SIG-M5 (cell line): ENCODE measurements at places on chromosomes 11 and 22.

DNA sequence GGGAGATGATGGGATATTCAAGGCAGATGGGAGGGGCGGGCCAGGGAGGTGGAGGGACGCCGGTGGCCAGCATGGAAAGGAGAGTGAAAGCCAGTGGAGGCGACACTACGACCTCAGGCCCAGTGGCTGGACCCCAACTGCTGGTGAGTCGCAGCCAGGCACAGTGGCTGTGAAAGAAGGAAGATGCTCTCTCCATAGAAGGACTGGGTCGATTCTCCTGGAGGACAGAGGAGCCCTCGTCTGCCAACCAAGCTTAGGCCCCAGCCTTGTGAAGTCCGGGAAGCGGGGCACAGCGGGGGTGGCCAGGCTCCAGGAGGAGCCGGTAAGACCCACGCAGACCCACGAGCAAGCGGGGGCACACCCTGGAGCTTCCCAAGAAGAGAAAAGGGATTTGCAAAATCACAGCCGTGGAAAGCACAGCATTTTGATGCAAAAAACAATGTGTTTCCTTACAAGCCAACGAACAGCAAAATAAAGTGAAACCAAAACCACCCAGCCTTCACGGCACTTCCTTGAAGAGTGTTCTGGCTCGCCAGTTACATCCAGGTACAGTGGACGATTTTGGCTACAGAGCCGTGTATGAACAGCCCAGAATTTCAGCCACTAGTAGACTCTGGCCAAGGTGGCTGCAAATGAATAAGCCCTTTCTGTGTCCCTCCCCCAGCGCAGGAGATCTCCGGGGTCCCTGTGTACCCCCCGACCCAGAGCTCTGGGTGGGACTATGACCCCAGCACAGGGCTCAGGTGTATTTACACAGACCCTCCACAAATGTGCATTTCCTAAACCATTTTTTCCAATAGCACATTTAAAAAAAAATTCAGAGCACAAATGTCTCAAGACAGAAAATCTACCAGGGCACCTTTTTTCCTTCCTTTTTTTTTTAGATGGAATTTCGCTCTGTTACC lies 96.9 kb downstream of the TRMU start:
- DNase-seq = no peak

- DNase-seq = no peak
Measured at GRCh38 chr11:116980136-116980793, 118.0 kb downstream of the SIK3 start.

DNA sequence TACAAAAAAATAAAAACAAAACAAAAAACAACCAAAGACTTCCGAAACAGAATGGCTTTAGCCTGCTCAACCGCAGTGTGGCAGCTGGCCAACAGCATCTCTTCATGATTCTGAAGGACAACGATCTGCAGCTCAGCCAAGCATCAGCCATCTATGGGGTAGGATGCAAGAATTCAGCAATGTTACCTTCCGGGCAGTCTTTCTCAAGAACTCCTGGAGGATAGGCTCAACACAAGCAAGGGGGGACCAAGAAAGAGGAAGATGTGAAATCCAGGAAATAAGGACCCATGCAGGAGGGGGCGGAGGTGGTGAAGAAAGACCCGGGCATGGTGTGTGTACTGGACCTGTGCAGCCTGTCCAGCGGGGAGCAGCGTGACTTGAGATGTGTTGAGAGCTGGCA lies 3.5 kb upstream of the TSPO start:
- DNase-seq = no peak

DNA sequence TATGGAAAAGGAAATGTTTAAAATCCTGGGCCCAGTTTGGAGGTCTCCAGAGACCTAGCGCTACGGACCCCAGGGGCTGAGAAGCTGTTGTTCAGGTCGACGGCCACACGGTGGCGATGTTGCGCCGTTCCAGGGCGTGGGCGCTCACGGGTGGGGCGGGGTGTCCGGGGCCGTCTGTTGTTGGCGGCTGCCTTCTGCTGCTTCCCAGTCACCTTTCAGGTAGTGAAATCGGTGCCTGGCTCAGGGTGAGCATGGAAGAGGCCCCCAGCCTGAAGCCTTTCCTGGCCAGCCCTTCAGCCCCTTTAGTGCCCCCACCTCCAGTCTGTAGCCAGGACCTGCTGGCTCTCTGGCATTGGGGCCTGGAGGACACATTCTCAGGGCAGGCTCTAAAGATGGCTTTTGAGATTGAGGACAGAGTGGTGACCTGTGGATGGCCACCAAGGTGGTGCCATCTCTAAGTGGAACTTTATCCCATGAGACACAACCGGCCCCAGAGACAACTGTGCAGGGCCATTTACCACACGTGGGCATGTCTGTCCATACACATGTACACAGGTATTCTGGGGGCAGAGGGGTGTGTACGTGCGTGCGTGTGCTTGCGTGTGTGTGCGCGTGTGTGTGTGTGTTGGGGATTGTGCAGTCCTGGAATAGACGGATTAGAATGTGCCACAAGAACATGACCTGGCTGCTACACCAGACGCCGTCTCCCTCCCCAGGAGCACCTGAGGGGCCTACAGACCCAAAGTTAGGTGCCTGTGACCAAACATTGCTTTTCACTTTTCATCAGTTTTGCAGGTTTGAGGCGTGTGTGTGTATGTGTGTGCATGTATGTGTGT lies 53.8 kb downstream of the ST14 start:
- no peak for DNase-seq

GRCh38 chr22:25365491-25366261 lies 146.2 kb downstream of the CRYBB2 start:
- DNase-seq = no peak

GRCh38 chr22:25146307-25146706 lies 53.4 kb upstream of the CRYBB3 start:
- no peak for DNase-seq

GRCh38 chr11:122627745-122628144 lies 27.8 kb upstream of the UBASH3B start:
- no peak for DNase-seq

DNA sequence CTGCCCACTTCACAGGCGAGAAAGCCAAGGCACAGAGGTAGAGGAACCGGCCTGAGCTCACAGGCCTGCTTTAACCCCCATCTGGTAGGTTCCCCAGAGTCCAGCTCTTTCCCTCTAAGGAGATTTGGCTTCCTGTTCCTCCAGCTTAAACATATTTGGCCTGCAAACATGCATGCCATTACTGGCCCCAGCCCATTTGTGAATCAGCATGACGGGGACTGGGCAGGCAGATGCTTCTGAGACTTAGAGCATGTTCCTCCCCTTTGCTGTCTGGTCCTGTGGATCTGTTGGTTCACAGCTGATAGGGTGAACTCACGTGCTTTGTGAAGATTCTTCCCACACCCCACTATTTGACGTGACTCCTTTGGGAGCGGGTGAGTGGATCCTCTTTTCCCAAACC lies 12.6 kb downstream of the CHST1 start:
- no peak for DNase-seq

DNA sequence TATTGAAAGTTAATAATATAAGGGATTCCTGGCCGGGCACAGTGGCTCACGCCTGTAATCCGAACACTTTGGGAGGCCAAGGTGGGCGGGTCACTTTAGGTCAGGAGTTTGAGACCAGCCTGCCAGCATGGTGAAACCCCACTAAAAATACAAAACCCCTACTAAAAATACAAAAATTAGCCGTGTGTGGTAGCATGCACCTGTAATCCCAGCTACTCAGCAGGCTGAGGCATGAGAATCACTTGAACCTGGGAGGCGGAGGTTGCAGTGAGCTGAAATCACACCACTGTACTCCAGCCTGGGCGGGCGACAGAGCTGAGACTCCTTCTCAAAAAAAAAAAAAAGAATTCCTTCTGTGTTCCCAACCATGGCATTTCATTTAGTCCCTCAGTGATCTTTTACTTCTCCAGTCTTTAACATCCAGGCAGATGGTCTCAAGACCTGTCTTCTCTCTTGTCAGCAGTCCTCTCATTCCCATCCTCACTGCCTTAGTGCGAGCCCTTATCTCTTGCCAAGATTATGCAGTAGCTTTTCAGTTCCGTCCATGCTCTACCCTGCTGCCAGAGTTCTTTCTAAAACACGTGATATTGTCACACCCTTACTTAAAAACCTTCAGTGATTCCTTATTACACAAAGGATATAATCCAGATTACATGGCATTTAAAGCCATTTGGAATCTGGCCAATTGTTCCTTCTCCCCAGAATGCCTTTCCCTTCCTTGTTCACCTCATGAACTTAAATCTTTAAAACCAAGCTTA lies 17.9 kb downstream of the RTN3 start:
- no peak for DNase-seq

GRCh38 chr22:41487037-41487935 lies 18.4 kb downstream of the ACO2 start:
- DNase-seq = no peak

DNA sequence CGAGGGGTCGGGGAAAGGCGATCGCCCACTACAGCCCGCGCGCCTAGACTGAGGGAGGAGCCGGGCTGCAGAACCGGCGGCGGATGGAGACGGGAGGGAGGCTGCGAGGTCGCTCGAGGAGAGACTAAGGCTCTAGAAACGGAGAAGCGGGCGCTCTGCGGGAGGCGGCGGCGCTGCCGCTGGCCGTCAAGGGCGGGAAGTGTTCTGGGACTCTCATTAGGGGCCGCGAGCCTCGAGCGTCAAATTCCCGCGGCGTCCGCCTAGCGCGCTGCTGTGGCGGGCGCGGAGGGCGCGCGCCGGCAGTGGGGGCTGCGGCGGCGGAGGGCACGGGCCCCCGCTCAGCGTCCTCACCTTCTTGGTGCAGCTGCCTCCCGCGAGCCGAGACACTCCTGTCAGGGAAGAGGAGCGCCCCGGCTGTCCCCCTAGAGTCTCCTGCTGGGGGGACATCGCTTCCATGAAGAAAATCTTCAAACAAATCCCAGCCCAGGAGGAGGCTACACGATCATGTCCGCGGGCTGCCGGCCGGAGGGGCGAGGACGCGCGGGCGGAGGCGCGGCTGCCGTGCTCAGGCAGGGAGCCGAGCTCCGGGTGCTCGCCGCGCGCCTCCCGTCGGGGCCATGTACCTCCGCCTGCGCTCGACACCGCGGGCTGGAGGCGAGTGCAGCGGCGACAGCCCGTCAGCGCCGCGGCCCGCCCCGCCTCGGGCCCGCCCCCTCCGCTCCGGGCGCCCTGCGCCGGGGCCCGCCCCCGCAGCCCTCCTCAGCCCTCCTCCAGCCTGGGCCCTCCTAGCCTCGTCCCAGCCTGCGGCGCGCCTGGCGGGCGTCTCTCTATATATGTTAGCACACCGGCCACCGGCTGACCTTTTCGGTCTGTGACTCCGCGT lies at the start of gene ARHGAP20:
Gene ARHGAP20, minus strand, starts transcription at position 662 of the 883 bp plus-strand sequence. Its CDS starts 206 bp downstream, at position 456.
- DNase-seq = no peak

GRCh38 chr22:48379371-48379770 lies 1448.3 kb downstream of the BRD1 start:
- no peak for DNase-seq

- DNase-seq = no peak
Measured at GRCh38 chr11:72422414-72422813, 11.9 kb downstream of the CLPB start.

- DNase-seq = no peak
Measured at GRCh38 chr11:102139081-102139498, 28.8 kb downstream of the YAP1 start.

DNA sequence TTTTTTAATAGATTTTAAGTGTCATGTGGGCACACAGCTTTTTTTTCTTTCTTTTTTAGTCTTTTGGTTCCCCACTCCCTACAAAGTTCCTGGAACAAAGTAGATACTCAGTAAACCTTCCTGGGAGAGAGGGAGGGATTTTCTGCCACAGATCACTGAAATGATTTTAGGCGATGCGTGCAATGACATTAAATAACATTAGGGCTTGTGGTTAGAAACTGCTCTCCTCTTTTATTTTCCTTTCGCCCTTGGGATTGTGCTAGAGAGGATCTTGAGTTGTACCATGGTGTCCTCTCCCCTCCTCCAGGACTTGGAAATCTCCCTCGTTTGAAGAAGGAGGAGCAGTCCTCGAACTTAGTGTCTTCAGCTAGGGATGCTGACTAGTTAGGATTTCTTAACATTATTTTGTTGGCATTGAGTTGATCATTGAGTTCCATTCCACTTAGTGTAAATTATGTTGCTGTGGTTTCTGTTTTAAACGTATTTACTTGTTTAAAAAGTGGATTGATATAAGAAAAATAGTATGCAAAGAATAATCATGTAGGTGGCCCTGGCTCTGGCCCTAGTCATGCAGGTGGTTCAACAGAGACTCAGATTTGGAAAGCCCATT lies 88.4 kb downstream of the TRAF6 start:
- DNase-seq = no peak

DNA sequence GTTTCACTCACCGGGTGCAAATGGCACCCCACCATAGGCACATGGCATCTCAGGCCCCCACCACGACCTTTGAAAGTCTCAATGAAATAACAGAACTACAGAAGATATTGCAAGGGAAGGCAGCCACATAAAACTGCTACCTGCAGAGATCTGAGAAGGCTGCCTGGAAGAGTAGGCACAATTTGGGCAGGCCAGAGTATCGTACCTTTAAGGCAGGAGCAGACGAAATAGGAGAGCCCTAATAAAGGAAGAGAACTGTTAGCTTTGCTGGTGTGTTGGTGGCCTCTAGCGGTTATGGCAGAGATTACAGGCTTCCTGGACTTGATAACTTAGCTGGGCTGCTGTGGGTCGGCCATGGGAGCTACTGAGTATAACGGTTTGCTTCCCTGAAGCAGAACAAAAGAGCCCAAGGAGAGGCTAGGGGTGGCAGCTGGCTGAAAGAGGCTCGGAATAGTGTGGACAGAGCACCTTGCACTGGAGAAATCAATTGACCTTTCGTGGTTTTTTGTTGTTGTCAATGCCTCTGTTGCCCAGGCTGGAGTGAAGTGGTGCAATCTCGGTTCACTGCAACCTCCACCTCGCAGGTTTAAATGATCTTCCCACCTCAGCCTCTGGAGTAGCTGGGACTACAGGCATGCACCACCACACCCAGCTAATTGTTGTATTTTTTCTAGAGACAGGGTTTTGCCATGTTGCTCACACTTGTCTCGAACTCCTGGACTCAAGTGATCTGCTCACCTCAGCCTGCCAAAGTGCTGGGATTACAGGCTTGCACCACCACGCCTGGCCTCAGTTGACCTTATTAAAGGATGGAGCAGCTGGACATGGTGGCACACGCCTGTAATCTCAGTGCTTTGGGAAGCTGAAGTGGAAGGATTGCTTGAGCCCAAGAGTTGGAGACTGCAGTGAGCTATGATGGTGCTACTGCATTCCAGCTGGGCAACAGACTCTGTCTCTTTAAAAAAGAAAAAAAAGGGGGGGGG lies 4.8 kb downstream of the SDF2L1 start:
- DNase-seq = no peak

- no peak for DNase-seq
Measured at GRCh38 chr11:97048481-97048880, 658.7 kb downstream of the JRKL start.

DNA sequence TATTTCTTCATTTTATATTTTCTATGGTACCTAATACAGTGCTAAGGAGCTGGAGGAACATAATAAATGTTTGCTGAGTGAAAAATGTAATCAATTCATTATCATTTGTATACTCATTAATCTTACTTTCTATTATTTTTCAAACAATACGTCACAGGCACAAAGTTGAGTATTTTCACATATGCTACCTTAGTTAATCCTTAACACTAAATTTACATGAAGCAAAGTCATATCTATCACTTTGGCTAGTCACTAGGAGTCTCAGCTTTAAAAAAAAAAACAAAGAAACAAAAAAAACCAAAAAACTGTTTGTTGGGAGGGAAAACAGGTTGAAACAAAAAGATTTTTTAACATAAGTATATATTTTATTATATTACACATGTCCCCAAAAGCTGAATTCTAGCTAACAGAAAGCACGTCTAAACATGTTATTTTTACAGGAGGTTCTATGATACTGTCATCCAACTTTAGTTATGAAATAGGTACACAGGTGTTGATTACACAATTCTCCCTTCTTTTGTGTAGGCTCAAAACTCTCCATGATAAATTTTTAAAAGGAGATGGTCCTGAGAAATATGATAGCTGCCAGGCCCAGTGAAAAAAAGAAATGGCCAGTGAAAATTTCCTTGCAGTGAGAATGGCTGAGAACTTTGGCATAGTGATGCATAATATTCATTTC lies 14.3 kb downstream of the HPS5 start:
- no peak for DNase-seq
